ENCODE measurements at places on chromosomes 1 and 21.

DNA sequence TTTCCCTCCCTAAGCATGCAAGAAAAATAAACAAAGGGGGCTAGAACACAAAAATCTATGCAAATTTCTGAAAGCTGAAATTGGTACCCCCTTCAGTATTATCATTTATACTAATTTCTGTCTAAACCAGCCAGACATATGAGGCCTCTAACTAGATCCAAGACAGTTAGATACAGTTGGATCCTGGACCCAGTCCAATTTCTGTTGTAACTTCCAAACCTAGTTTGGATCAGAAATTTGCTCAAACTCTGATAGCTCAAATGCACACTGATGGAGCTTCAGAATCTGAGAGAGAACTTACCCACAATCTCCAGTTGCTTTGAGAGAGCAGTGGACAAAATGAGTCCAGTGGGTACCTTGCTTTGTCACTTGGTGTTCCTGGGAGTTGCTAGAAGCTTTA lies 11.9 kb downstream of the CEP350 start:
- DNase-seq, result no peak

GRCh38 chr1:103365860-103366569 lies 159.5 kb upstream of the RNPC3 start:
- no peak for DNase-seq

DNA sequence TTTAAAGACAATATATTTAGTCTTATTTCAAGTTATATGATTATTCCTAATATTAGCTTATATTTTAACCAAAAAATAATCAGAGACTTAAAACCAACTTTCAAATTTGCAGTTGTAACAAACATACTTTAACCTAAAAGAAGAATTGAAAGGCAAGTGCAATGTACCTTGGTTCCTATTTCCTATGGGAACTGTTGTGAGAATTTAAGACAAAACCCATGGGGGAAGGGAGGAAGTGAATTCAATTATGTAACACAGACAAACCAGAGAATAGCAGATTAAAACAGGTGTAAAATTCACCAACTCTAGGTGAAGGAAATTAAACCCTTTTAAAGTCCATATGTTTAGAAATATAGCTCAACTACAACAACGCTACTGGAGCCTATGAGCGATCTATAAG lies 22.6 kb upstream of the CR2 start:
- no peak for DNase-seq

DNA sequence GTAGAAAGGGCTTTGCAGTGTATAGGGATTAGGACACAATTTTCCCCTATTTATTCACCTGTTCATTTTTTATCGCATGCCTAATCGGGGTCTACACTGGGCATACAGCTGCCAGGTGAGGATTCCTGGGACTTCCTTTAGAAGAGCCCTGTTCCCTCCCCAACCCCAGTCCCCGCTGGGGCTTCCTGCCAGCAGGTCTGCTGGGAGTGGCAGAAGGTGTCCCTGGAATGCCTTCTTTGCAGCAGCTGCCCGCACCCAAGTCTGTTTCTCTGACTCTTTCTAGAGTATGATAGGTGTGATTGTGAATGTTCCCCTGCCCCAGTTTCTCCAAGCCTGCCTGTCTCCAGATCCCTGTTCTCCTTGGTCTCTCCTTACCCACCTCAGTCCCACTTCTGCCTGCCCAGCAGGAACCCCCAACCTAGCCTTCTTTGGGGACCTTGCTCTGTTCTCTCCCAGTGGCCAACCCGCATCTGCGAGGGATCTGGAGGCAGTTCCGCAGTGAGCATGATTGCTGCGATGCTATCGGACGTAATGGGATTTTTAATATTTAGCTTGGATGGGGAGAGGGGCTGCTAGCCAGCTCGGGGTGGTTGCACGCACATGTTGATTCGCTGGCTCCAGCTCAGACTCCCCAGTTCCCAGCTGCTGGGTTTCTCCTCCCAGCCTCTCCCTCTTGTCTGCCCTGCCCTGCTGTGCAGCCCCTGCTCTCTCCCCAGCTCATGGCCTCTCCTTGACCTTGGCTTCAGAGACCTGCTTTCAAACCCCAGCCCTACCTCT lies 79.8 kb downstream of the EPHB2 start:
- no peak for DNase-seq

GRCh38 chr21:22250355-22250754 lies 1252.1 kb downstream of the NCAM2 start:
- no peak for DNase-seq

- DNase-seq, result no peak
Observed at GRCh38 chr1:13697738-13698137, 2.2 kb upstream of the PRDM2 start.

- no peak for DNase-seq
Observed at GRCh38 chr1:66416295-66416694, 117.7 kb upstream of the SGIP1 start.

DNA sequence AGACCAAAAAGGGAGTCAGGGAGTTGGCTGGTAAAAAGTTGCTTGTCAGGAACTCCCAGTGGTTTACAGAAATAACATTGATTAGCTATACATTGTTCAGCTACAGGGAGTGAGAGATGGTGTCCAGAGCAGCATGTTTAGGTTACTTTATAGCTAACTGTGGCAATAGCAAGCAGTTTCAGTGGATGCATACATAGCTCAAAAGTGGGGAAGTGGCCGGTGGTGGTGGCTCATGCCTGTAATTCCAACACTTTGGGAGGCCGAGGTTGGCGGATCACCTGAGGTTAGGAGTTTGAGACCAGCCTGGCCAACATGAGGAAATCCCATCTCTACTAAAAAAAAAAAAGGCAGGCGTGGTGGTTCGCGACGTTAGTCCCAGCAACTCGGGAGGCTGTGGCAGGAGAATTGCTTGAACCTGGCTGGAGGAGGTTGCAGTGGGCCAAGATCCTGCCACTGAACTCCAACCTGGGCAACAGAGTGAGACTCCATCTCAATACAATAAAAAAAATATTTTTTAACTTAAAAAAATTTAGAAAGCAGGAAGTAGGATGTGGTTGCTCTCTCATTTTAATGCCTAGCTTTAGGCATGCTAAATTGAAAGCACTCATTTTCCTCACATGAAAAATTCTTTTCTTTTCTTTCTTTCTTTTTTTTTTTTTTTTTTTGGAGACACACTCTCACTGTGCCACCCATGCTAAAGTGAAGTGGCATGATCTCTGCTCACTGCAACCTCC lies 109.7 kb downstream of the PPIAL4G start:
- no peak for DNase-seq

- no peak for DNase-seq
Observed at GRCh38 chr1:211493133-211493871, 1.3 kb upstream of the RD3 start.

DNA sequence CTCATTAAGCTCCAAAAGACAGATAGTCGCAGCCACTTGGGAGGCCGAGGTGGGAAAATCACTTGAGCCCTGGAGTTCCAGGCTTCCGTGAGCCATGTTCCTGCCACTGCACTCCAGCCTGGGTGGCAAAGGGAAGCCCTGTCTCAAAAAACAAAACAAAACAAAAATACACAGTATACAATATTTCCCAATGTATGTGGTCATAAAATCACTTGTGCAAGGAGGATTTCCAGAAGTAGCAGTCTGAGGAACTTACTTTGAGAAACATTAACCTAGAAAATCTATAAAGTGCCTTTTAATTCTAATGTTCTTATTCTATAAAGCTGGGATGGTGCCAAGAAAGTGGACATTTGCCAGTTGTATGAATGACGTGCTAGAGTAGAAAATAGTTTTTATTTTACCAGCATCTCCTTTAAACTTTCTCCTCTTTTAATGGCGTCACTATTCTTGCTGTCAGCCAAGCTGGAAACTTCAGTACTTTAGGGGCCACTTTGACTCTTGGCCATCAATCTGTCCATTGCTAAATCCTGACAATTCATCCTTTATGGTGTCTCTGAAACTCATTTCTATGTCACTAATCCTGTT lies 22.5 kb downstream of the FAM177B start:
- DNase-seq, result no peak

- no peak for DNase-seq
Observed at GRCh38 chr21:35982717-35983116, 77.6 kb downstream of the SETD4 start.

DNA sequence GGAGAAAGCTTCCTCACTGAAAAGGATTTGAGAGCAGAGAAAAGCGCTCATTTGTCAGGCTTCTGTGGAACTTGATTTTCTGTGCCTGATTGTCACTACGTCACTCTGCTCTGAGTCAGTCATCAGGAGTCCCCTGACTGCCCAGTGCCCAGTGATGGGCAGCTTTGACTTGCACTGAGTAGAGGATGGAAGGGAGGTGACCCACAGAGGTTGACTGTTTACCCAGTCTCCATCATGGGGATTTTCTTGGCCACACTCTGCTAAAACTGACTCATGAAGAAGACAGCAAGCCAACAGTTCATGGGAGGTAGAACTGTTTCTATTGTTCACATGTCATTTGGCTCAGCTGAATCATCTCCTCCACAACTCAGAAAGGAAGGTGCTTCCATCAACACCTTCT lies 82.1 kb upstream of the DUSP10 start:
- DNase-seq, result no peak

- DNase-seq, result peak; percentile 49
Observed at GRCh38 chr1:201346337-201346939, 31.0 kb downstream of the TNNT2 start.

GRCh38 chr1:100626397-100626796 lies 88.5 kb downstream of the GPR88 start:
- no peak for DNase-seq

All from mesenchymal stem cell (in vitro differentiated cells and primary cell).